ENCODE measurements at places on chromosomes 4 and X. TPM values are rescaled to one million over a fixed set of nuclear protein-coding genes. Genes with fewer than 3 reads are reported as not detected.

The PCSK1N gene
- total RNA-seq, result 15.6 TPM

The PWWP3B gene
- total RNA-seq, result 1.1 TPM

The AR gene
- 13.4 TPM for total RNA-seq

The CT55 gene
- not detected for total RNA-seq

DNA sequence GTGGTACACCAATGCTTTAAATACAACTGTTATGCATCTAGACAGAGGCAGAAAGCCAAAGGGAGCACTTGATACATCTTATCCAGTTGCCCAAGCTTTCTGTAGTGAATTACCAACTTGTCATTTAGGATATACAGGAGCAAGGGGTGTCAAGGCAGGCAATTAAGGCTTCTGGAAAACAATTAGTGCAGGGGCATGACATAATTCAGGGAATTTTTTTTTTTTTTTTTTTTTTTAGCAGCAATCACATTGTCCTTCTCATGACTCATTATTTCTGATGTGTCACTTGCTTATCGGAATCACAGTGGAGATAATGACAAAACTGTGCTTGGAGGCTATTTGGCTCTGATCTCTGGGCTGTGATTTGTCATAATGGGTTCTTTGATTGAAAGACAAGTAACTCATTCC, 259.5 kb downstream of the ARHGAP24 start:
- H3K4me3 ChIP-seq, result no peak overlapping the region
- H3K4me1 ChIP-seq, result no peaks in the 10 kb centered on the region
- no peaks in the 10 kb centered on the region for H3K36me3 ChIP-seq
- H3K27ac ChIP-seq, result no peak overlapping the region

GRCh38 chrX:53284684-53285447, 3.5 kb upstream of the IQSEC2 start:
- H3K27me3 ChIP-seq, result no peaks in the 10 kb centered on the region
- H3K27ac ChIP-seq, result no peak overlapping the region
- no peak overlapping the region for H3K4me3 ChIP-seq
- H3K4me1 ChIP-seq, result peaks cover 3% of the 10 kb centered on the region

GRCh38 chr4:101421386-101421785, 74.1 kb upstream of the PPP3CA start:
- H3K4me1 ChIP-seq, result peaks cover 6% of the 10 kb centered on the region
- H3K36me3 ChIP-seq, result no peaks in the 10 kb centered on the region

The PFKFB1 gene
- not detected for total RNA-seq

- no peaks in the 10 kb centered on the region for H3K36me3 ChIP-seq
- no peak overlapping the region for H3K4me3 ChIP-seq
- no peaks in the 10 kb centered on the region for H3K27me3 ChIP-seq
- no peak overlapping the region for H3K27ac ChIP-seq
- no peak for DNase-seq
- H3K4me1 ChIP-seq, result peaks cover 8% of the 10 kb centered on the region
Measured at GRCh38 chr4:36053930-36054329, 190.4 kb downstream of the ARAP2 start.

The HSFX1 gene
- total RNA-seq, result not detected

- H3K27ac ChIP-seq, result no peak overlapping the region
- H3K27me3 ChIP-seq, result no peaks in the 10 kb centered on the region
- no peaks in the 10 kb centered on the region for H3K36me3 ChIP-seq
Measured at GRCh38 chrX:13418126-13419097, 98.6 kb upstream of the ATXN3L start.

The MXRA5 gene
- total RNA-seq, result 3.1 TPM

- H3K27ac ChIP-seq, result no peak overlapping the region
- H3K27me3 ChIP-seq, result no peaks in the 10 kb centered on the region
- no peaks in the 10 kb centered on the region for H3K4me1 ChIP-seq
- H3K4me3 ChIP-seq, result no peak overlapping the region
Measured at GRCh38 chr4:89299153-89299791, 8.3 kb downstream of the GPRIN3 start.

The UBA6 gene
- 96.3 TPM for total RNA-seq
